G401 (cell line): ENCODE measurements at places on chromosomes 3 and 15. TPM values are rescaled to one million over a fixed set of nuclear protein-coding genes. Genes with fewer than 3 reads are reported as not detected.

DNA sequence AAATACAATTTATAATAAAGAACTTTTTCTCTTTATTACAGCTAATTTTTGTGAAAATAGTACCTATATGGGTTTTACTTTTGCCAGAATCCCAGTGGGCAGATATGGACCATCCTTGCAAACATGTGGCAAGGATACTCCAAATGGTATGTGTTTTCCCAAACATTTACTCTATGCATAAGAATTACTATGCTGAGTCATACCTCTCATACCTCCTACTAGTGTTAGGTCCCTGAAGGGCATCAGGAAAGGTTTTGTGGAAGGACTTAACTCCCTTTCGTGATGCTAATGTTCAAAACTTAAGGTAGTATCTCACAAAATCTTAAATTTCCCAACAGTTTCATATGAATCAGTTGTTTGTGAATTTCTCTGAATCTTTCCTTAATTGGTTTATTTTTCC lies 21.3 kb downstream of the ADGRG7 start:
- DNase-seq, result no peak

DNA sequence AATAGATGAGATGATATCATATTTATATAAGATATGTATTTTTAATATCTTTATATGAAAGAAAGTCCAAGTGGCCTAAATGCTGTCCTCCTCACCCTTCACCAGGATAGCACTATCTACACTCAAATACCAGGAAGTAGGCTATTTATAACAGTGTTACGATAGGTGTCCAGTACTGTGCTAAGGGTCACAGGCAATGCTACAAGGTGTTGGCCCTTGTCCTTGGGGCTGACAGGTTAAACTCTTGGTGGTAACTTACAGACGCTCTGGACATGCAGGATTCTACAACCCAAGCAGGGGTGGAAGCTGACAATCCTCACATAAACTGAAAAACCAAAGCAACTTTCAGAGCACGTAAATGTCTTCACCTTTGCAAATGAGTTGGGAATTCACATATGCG lies 22.3 kb downstream of the NCEH1 start:
- DNase-seq, result no peak

DNA sequence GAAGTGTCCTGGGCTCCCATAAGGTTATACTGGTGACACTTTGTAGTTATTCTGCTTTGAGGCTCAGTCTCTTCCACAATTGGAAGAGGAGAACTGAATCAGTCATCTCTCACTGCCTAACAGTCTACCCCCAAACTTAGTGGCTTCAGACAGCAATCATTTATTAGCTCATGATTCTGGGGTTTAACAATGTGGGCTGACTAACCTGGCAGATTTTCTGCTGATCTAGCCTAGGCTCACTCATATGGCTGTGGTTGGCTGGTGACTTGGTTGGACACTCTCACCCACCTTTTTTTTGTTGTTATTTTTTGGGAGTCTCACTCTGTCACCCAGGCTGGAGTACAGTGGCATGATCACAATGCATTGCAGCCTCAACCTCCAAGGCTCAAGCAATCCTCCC lies 7.1 kb downstream of the GPD1L start:
- DNase-seq, result no peak

- no peak for DNase-seq
Measured at GRCh38 chr15:34754171-34754601, 612 bp downstream of the GJD2 start.

GRCh38 chr3:129016720-129017483 lies 15.8 kb downstream of the EFCC1 start:
- no peak for DNase-seq

DNA sequence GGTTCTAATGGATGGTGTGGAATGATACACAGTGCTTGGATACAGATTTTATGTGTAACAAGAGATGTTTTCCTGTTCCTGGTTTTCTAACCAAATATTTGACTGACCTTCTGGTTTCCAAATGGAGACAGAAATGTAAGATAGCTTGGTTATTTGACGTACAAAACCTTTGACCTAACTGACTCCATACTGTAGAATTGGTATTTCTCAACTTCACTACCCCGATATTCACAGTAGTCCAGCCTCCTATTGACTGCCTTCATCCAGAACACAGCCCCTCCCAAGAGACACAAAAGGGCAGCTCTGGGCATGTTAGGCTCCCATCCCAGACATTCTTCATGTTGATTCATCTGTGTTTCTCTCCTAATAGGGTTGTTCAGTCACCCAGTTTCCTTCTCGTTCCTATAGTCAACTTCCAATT lies 33.4 kb downstream of the MYO1E start:
- DNase-seq, result no peak

- DNase-seq, result no peak
Measured at GRCh38 chr15:51688863-51689262, 7.6 kb downstream of the SCG3 start.

DNA sequence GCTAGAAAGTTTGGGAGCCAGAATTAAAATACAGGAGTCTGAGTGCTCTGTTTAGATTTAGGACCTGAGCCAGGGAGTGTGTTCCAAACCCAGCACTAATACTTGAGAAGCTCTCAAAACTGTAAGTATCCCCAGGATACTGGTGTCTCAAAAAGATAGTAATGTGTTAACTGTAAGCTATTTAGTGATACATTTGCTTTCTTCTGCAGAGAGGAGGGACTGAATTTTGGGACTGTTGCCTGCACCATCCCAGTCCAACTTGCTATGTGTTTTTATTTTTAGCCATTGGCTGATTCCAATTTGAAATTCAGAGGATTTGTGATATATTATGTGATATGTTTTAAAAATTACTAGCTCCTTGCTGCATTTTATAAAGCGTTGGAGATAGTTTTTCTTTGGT lies 31.5 kb downstream of the UBE2E1 start:
- no peak for DNase-seq

DNA sequence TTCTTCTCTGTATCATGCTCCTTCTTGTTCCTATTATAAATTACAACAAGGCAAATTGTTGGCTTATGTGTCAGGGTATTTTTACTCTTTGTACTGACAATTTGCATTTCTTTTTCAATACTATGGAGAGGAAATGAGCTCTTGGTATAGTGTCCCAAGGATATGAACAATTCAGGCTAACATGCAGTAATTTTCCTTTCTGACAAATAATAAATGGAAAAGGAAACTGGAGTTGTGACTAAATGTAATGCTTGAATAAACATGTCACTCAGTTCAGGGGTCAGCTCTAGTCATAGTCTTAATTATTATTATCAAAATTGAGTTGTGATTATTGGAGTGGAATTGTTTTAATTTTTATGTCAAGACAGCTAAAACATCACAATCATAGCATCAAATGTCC lies 256.0 kb upstream of the ZPLD1 start:
- DNase-seq, result no peak

The HMG20A gene
- total RNA-seq, result 8.6 and 9.8 TPM in 2 replicates

The NDN gene
- total RNA-seq, result 1.9 and 2.4 TPM in 2 replicates

GRCh38 chr3:113247675-113248458 lies 36.5 kb downstream of the BOC start:
- no peak for DNase-seq

- DNase-seq, result no peak
Measured at GRCh38 chr15:55221090-55222011, 24.6 kb upstream of the RSL24D1 start.

GRCh38 chr15:39641191-39641889 lies 60.5 kb downstream of the THBS1 start:
- no peak for DNase-seq

- DNase-seq, result no peak
Measured at GRCh38 chr15:62492900-62493299, 327.8 kb upstream of the C2CD4B start.

DNA sequence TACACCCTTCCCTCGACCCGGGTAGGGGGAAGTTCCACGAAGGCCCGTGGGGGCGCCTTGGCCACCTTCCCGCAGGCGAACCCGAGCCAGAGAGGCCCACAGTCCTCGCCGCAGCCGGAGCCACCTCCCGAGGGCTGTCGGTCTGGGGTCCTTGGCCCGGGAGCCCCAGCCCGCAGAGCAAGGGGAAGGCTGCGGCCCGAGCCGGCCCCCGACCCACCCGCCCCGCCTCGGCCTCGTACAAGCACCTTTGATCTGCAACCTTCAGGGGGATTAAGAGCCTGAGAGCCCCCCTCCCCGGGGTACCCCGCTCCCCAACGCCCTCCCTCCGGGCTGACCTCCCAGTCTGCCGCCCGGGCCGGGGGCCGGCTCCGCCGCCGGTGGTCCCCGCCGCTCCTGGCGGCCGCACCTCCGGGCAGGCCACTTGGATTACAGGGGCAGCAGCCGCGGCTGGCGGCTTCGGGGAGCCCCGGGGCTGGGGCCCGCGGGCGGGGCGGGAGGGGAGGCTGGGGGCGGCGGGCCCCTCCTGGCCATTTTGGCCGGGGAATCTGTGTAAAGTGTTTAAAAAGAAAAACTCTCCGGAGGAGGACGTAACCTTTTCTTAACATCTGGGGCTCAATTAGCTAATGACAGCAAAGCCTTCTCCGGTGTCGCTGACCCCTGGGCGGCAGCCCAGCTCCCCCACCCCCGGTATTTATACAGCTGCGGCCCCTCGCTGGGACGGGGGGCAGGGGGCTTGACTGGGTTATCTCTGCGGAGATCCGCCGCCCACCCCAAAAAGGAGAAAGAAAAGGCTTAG lies 40.2 kb downstream of the EPHB3 start:
- DNase-seq, result no peak

The CHRM5 gene
- 0.18 TPM in 1 of 2 replicates, not detected in the other for total RNA-seq

DNA sequence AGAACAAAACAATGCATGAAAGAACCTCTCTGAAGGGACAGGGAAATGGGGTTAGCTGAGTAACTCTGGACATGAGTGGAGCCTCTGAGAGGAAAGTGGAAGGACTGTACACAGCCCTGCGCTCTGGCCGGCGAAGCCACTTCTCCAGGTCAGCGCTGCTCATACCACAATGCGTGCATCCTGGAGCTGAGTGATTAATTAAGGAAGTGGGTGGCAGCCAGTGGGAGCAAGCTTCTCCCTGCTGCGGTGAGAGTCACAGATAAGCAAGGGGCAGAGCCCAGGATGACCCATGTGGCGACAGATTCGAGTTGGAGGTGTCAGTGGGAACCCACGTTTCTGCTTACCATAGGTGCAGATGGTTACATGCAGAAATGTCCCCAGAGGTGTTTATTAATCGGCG lies 48.0 kb downstream of the KLF15 start:
- DNase-seq, result no peak

- no peak for DNase-seq
Measured at GRCh38 chr3:142944342-142944741, 19.1 kb downstream of the PAQR9 start.

GRCh38 chr3:32113981-32114545 lies 7.6 kb downstream of the GPD1L start:
- DNase-seq, result no peak

DNA sequence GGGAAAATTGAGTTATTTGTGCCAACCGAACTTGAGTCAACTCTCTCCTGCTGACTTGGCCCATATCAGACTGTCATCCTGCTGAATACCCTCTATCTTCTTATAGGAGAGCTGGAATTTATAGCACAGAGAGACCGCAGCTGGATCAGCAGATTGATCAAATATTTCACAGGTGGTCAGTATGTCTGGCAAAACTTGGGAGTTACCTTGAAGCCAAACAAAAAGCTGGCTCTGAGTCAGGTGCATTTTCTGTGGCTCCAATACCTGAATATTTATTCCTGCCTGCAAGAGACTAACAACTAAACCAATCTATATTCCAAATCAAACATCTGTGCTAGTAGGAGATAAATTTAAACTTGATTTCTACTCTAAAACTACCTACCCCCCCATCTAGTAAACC lies 752.1 kb upstream of the ALCAM start:
- DNase-seq, result no peak

The CCR9 gene
- total RNA-seq, result not detected in 2 replicates

DNA sequence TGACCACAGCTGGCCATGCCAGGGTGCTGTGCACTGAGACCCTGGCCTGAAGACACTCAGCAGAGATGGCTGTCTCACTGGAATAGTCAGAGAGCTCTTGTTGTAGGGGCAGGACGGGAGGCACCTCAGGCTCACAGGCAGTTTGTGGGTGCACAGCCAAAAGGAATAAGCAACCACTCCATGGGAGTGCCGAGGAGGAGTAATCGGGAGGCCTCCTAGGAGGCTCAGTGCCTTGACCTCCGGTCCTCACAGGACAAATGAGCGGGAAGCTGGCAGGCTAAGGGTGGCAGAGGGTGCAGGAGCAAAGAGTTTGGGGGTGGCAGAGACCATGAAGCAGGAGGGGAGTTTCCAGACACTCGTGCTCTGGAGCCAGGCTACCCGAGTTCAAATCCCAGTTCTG lies 81.7 kb downstream of the SMAD6 start:
- DNase-seq, result no peak

DNA sequence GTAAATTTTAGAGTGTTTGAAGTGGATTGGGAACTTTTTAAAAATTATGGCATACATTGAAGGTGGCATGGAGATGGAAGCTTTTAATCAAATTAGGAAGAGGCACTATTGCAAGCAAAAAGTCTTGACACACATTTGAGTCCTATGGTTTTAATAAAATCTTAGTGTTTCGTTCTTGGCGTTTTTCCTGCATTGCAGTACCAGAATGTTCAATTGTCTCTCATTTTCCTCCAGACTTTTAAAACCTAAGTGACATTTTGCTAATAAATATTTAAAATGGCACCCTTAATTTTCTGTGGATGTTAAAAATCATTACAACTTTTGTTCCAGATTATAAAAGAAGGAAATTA lies 2.2 kb downstream of the TGFBR2 start:
- no peak for DNase-seq

DNA sequence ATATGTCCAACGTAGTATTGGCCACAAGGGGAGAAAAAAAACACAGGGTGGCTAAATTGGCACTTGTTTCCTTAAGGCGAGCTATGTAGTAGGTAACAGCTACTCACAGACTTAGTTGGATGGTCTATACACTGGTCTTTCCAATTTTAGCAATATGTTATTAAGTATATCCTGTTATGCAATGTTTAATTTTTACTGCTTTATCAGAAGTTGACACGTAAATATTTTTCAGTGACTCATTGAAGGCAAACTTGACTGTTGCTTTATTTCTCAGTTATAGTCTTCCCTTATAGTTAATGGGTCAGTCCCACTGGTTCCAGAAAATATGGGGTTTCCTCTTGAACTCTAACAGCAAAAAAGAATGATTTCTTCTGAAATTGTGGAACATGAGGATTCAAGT lies 46.5 kb downstream of the ADPGK start:
- no peak for DNase-seq

DNA sequence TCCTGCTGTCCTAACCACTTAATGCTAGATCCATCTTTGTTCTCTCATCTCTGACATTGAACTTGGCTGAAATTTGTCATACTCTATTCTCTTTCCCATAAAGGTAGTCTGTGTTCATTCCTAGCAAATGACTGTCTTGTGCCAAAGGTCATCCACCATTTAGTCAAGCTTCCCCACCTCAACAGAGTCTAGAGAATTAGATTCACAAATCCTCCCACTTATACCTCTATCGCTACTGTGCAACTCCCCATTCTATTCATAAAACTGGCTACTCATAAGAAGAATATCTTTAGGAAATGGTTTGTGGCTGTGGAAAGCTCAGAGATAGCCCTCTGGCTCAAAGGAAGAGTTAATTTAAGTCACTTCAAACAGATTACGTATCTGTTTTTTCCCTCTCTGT lies 59.7 kb upstream of the MBNL1 start:
- DNase-seq, result no peak

The STRC gene
- not detected in 2 replicates for total RNA-seq

DNA sequence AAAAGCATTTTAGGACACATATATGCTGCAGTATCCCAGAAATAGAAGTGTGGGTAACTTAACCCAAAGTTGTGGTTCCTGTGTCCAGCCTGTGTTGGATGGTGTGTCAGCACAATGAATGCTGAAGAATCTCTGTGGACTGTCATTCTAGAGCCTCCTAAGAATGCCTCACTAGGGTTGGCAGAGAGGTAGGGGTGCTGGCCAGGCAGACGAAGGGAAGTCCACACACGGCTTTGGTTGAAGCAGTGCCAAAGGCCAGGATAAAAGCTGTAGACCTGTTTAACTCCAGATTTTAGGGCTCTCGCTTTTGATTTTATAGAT lies 43.7 kb upstream of the TIPARP start:
- DNase-seq, result no peak
